ENCODE measurements at places on chromosomes 4 and X. TPM values are rescaled to one million over a fixed set of nuclear protein-coding genes. Genes with fewer than 3 reads are reported as not detected.

CT45A10 gene
- not detected for total RNA-seq

DNA sequence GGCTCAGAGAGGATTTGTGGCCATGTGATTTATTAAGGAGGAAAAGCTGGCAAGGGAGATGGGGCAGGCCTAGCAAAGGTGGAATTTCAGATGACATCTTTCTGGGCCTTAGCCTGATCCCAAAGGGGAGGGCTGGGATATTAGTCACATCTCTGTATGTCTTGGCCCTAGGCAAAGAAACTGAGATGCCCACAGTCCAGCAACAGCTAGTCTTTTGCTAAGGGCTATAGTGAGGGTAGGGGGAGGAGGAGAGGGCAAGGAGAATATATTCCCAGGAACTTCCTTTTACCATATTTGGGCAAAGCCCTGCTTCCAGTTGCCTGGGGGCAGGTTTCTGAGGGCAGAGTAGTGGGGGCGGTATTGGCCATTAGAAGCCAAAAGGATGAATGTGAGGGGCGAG lies 209.8 kb upstream of the NR3C2 start:
- no peak for DNase-seq
- no peaks in the 10 kb centered on the region for H3K27me3 ChIP-seq
- H3K27ac ChIP-seq: no peak overlapping the region

FGFR3 gene
- 28.5 TPM for total RNA-seq

GRCh38 chr4:118941799-118942198 lies 53.1 kb downstream of the SYNPO2 start:
- DNase-seq: no peak
- no peaks in the 10 kb centered on the region for H3K36me3 ChIP-seq
- peak overlapping the region; percentile 9 for H3K27ac ChIP-seq
- no peaks in the 10 kb centered on the region for H3K27me3 ChIP-seq

- H3K27ac ChIP-seq: no peak overlapping the region
- DNase-seq: no peak
- no peaks in the 10 kb centered on the region for H3K36me3 ChIP-seq
- H3K27me3 ChIP-seq: no peaks in the 10 kb centered on the region
- H3K4me1 ChIP-seq: no peaks in the 10 kb centered on the region
Observed at GRCh38 chr4:57553728-57554127, 443.5 kb upstream of the IGFBP7 start.

CLGN gene
- 0.55 TPM for total RNA-seq

POU4F2 gene
- total RNA-seq: not detected

NEUROG2 gene
- total RNA-seq: not detected

- no peak within 1 kb of the TSS for H3K27ac ChIP-seq
- peak within 1 kb of the TSS; percentile 47 for H3K4me3 ChIP-seq
- H3K4me1 ChIP-seq: no peaks in the 10 kb centered on the region
- DNase-seq: peak; percentile 45
- no peaks in the 10 kb centered on the region for H3K27me3 ChIP-seq
Observed at GRCh38 chr4:117084866-117085701, at the start of gene TRAM1L1. Gene TRAM1L1, minus strand, starts transcription at chr4:117085576. Its CDS starts 183 bp downstream, at chr4:117085393.

- H3K27ac ChIP-seq: no peak overlapping the region
- no peak overlapping the region for H3K4me3 ChIP-seq
- H3K4me1 ChIP-seq: no peaks in the 10 kb centered on the region
- no peaks in the 10 kb centered on the region for H3K36me3 ChIP-seq
- no peaks in the 10 kb centered on the region for H3K27me3 ChIP-seq
Observed at GRCh38 chr4:163621821-163622220, 127.3 kb downstream of the TMA16 start.

DNA sequence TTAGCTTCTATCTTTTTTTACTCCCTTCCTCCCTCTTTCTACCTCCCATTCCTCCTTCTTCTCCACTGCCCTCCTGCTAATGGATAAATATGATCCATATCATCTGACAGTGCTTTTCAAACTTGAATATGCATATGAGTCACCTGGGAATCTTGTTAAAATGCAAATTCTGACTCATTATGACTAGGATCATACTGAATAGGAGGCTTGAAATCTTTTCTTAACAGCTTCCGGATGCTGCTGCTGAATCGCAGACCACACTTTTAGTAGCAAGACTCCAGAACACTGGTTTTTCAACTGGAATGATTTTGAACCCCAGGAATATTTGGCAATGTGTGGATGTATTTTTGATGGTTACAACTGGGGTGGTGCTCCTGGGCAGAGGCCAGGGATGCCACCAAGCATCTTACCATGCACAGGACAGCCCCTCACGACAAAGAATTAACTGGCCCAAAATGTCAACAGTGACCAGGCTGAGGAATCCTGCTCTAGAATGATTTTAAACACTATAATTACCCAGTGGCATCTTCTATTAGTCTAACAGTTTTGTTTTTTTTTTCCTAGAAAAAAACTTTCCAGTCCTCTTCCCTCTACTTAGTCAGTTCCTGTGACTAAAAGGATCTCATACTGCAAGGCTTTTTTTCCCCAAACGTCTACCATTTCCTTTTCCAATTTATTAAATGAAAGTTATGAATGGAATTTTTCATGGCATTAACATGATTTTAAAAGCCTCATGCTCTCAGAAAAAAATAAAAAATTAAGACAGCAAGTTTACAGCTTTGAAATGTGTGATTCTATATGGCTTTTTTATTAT lies 10.6 kb upstream of the PYURF start:
- no peaks in the 10 kb centered on the region for H3K4me1 ChIP-seq
- no peaks in the 10 kb centered on the region for H3K36me3 ChIP-seq
- no peak overlapping the region for H3K27ac ChIP-seq
- DNase-seq: no peak
- no peak overlapping the region for H3K4me3 ChIP-seq

STOX2 gene
- 5.1 TPM for total RNA-seq

LEF1 gene
- 0.42 TPM for total RNA-seq

GRCh38 chr4:123676890-123677229 lies 280.3 kb downstream of the SPRY1 start:
- H3K4me1 ChIP-seq: no peaks in the 10 kb centered on the region
- no peak for DNase-seq
- no peak overlapping the region for H3K27ac ChIP-seq
- no peaks in the 10 kb centered on the region for H3K27me3 ChIP-seq

DNA sequence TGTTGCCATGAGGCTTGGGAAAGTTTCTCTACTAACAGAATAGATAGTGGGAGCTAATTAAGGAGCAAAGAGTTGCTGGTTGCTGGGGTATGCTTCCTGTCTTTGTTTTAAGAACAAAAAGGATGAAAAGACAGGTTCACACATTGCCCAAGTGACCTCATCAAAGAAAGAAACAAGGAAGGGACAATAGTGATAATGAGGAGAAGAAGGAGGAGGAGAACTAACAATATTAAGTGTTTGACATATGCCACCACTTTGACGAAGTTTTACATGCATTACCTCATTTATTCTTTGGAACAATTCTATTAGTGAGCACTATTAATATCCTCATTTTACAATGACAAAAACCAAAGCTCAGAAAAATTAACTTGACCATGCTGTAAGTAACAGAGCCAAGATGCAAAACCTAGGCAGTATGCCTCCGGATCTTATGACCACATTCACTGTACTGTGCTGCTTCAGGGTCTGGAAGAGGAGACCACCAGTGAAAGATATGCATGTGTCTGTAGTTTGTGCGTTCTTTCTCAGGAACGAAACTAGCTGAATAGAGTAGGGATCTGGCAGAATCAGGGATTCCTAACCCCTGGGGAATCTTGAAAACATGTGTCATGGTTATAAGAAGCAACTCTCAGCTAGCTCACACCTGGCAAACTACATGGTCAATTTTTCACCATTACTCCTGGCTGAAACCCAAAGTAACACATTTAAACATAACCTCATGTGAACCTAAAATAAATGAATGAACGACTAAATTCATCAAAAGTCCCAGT lies 83.8 kb downstream of the MOSPD2 start:
- H3K36me3 ChIP-seq: no peaks in the 10 kb centered on the region
- no peak for DNase-seq
- no peak overlapping the region for H3K4me3 ChIP-seq
- no peak overlapping the region for H3K27ac ChIP-seq
- no peaks in the 10 kb centered on the region for H3K27me3 ChIP-seq

DNA sequence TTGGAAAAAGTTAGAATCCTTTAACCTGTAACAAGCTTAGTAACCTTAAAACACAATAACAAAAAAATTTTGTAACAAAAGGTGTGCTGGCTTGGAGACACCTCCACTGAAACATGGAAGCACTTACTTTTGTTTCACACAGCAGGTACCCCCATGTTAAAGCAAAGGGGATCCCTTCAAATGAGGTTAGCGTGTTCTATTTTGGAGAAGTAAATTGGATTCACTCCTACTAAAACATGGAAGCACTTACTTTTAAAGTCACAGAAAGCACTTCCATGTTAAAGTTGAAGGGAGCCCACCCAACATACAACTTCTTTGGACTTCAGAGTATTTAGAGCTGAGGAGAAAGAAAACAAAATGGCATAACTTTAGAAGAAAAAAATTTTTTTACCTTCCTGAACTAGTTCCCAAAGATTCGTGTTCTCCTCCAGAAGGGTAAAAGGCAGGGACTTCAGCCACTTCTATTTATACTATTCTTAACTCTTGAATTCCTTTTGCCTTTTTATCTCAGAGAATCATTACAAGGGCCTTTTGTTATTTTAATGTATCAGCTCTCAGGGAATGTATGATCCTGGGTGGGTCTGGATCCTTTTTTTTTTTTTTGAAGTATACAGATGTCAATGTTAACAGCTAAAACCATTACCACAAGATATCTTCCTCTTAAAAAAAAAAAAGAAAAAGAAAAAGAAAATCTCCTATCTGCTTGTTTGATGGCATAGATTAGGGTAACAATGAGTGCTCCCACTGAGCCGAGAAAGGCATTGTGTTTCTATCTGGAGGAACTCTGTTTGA lies 11.5 kb downstream of the LARP7 start:
- no peak for DNase-seq
- no peaks in the 10 kb centered on the region for H3K4me1 ChIP-seq
- H3K27me3 ChIP-seq: no peaks in the 10 kb centered on the region

CXorf49B gene
- not detected for total RNA-seq

GRCh38 chr4:163611182-163611581 lies 116.7 kb downstream of the TMA16 start:
- H3K4me1 ChIP-seq: no peaks in the 10 kb centered on the region
- H3K27ac ChIP-seq: no peak overlapping the region
- DNase-seq: no peak
- no peaks in the 10 kb centered on the region for H3K27me3 ChIP-seq

SLC49A3 gene
- 9.0 TPM for total RNA-seq

PABPC4L gene
- total RNA-seq: not detected

ESX1 gene
- not detected for total RNA-seq

LYAR gene
- 6.2 TPM for total RNA-seq

DNA sequence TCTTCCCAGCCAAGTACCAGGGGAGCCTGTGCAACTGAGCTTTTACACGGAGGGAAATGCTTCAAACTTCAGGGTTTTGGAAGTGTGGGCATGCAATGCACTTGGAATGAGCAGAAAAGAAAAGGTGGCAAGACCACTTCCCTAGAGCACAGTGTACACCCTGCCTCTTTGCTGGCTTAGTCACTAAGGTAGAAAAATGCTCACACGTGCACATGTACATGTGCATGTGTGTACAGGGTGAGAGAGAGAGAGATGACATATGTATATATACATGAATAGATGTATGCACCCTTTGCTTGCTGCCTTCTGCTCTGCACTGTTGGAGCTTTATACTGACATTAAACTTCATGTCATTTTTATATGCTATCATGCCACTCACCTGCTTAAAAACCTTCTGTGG lies 7.9 kb upstream of the KLF3 start:
- no peaks in the 10 kb centered on the region for H3K27me3 ChIP-seq
- no peak overlapping the region for H3K4me3 ChIP-seq
- no peaks in the 10 kb centered on the region for H3K4me1 ChIP-seq
- no peak overlapping the region for H3K27ac ChIP-seq

DNA sequence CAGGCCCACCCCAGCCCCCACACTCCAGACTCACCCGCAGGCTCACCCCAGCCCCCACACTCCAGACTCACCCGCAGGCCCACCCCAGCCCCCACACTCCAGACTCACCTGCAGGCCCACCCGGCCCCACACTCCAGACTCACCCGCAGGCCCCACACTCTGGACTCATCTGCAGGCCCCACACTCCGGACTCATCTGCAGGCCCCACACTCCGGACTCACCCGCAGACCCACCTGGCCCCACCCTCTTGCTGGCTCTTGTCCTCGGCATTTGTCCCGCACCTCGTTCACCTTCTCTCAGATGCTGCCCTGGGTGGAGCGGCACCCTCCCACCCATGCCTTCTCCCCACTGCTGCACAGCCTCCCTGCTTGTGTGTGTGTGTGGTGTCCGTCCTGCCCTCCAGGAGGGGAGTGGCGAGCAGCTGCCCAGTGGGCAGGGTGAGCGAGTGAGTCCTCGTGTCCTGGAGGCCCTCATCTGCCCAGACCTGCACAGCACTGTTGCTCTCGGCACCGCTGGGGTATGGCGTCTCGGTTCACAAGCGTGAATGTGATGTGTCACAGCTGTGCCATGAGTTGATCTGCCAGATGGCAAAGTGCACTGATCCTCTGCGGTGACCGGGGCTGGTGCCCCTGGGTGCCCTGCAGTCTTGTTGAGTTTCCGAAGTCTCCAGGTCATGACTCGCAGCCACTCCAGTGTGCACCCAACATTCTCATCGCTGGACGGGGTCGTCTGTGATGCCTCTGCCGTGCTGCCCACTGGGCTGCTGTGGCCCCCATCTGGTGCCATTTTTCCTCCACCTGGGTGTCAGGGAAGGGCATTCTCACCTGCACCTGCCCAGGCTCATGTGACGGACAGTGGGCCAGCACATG lies 27.7 kb downstream of the MAEA start:
- no peaks in the 10 kb centered on the region for H3K27me3 ChIP-seq
- no peaks in the 10 kb centered on the region for H3K36me3 ChIP-seq
- no peaks in the 10 kb centered on the region for H3K4me1 ChIP-seq
- H3K27ac ChIP-seq: no peak overlapping the region
- no peak overlapping the region for H3K4me3 ChIP-seq
- DNase-seq: no peak

GRCh38 chrX:24306440-24306839 lies 7.4 kb downstream of the SUPT20HL2 start:
- H3K4me3 ChIP-seq: no peak overlapping the region
- H3K36me3 ChIP-seq: no peaks in the 10 kb centered on the region
- H3K27me3 ChIP-seq: no peaks in the 10 kb centered on the region
- H3K27ac ChIP-seq: no peak overlapping the region

PLXNB3 gene
- total RNA-seq: 1.2 TPM

DNA sequence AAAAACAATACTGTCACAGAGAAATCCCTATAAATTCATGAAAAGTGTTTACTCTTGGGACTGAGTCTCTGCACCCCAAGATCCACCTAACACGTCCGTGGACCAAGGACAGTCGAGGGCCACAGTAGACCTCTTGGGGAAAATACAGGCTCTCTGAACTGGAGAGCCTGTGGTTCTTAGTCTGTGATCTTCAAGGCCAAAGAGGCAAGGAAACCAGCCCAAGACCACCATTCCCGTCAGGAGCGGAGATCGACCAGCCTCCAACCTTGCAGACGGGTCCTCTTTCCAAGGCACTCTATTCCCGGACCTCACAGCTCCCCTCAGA lies 1.6 kb upstream of the APBB2 start:
- no peaks in the 10 kb centered on the region for H3K4me1 ChIP-seq
- H3K27me3 ChIP-seq: no peaks in the 10 kb centered on the region
- H3K4me3 ChIP-seq: peak overlapping the region; percentile 45
- H3K36me3 ChIP-seq: no peaks in the 10 kb centered on the region
- DNase-seq: no peak

- DNase-seq: no peak
- no peaks in the 10 kb centered on the region for H3K36me3 ChIP-seq
- H3K27ac ChIP-seq: peak overlapping the region; percentile 80
- H3K4me3 ChIP-seq: peak overlapping the region; percentile 81
- H3K27me3 ChIP-seq: no peaks in the 10 kb centered on the region
Observed at GRCh38 chr4:152780267-152780778, 569 bp downstream of the ARFIP1 start.

PCSK1N gene
- total RNA-seq: not detected

- peaks cover 12% of the 10 kb centered on the region for H3K4me1 ChIP-seq
- no peak overlapping the region for H3K27ac ChIP-seq
- no peaks in the 10 kb centered on the region for H3K36me3 ChIP-seq
- no peak for DNase-seq
- H3K4me3 ChIP-seq: no peak overlapping the region
Observed at GRCh38 chr4:39823191-39823590, 125.3 kb downstream of the UBE2K start.
